ENCODE measurements at places on chromosomes 5 and 9.

DNA sequence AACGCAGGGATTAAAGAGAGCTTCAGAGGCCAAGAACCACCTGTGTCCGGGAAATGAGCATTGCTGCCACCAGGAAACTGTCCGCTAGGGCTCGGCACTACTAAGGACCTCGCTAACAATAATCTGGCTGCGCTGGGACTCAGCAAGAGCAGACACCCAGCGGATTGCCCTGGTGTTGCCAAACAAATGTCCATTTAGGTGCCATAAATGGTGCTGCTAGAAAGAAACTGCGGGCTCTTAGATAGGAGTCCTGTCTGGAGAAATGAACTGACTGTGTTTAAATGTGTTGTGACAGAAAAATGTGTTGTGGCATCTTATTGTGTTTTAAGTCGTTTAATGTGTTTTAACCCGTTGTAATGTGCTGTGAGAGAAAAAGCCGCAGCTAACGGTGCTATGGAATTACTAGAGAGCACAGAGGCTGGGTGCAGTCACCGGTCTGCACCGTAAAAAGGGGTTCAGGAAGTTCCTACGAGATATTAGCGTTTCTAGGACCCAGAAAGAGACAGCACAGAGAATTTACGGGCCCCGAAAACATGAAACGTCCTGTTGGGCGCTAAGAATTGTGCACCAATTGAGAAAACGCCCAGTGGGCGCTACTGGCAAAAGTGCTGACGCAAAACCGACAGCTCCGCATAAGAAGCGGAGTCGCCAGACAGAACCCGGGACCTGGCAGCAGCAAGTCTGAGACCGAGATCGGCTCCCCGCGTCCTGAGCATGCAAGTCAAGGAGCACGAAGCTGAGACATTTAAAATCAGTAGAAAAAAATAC is 90.6 kb downstream of the ANXA2R start:
- peaks cover 94% of the 10 kb centered on the region for H3K27me3 ChIP-seq
- peak; percentile 64 for DNase-seq
- H3K27ac ChIP-seq = no peak overlapping the region
- H3K4me1 ChIP-seq = peaks cover 19% of the 10 kb centered on the region
- no peaks in the 10 kb centered on the region for H3K36me3 ChIP-seq

GRCh38 chr5:159965031-159965837 is 43.7 kb upstream of the TTC1 start:
- peak; percentile 61 for DNase-seq
- peaks cover 5% of the 10 kb centered on the region for H3K4me1 ChIP-seq
- no peak overlapping the region for H3K27ac ChIP-seq
- no peaks in the 10 kb centered on the region for H3K36me3 ChIP-seq

DNA sequence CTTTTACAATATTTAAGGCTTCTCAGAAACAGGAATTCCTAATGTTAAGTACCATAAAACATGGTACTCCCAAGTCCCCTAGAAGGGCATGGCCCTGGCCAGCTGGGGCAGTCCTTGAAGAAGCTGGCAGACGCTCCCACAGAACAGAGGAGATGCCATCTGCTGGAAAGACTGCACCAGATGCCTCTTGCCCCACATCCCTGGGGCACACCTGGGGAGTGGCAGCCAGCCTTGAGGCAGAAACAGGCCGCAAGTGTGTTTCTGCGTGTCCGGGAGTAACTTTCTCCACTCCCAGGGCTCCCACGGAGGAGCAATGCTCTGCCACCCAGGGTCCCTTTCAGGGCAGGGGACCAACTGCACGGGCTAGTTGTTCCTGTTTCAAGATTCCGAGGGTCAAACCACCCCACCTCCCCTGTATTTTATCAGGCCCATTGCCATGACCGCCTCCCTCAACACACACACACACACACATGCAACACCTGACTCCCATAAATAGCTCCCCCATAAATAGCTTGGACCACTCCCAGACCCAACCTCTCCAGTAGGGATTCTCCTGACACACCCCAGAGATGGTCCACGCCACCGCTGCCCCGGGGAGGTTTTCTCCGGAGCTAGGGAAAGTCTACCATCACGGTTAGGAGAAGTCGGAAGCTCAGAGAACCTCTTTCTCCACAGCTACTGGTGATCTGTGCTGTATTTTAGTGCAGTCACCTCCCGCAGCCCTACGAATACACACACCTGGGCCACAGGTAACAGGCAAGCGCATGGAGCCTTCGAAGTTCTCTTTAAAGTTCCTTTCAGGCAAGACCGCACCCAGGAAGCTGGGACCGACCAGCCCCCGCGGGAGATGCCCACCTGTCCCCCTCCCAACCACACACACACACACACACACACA is 1.5 kb downstream of the SPOCK1 start:
- H3K27me3 ChIP-seq = peaks cover 12% of the 10 kb centered on the region
- H3K4me3 ChIP-seq = peak overlapping the region; percentile 35
- no peak for DNase-seq
- no peaks in the 10 kb centered on the region for H3K36me3 ChIP-seq
- no peak overlapping the region for H3K27ac ChIP-seq

DNA sequence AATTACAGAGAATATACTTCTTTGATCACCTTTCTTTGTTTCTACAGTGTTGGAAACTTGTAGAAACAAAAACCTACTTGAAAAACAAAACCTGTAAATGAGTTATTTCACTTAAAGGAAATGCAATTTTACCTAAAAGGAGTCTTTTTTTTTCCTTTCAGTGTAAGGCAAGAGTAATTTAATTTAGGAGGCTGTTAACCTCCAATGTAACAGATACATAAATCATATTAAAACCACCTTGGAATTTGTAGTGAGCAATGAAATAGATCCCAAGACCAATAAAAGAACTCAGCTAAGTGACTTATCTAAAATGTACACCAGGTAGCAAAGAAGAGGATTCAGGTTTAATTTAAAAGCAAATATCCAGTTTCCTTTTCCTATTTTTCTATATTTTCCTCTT is 524.8 kb downstream of the CSNK1G3 start:
- H3K27ac ChIP-seq = no peak overlapping the region
- DNase-seq = no peak
- no peak overlapping the region for H3K4me3 ChIP-seq
- H3K36me3 ChIP-seq = no peaks in the 10 kb centered on the region

DNA sequence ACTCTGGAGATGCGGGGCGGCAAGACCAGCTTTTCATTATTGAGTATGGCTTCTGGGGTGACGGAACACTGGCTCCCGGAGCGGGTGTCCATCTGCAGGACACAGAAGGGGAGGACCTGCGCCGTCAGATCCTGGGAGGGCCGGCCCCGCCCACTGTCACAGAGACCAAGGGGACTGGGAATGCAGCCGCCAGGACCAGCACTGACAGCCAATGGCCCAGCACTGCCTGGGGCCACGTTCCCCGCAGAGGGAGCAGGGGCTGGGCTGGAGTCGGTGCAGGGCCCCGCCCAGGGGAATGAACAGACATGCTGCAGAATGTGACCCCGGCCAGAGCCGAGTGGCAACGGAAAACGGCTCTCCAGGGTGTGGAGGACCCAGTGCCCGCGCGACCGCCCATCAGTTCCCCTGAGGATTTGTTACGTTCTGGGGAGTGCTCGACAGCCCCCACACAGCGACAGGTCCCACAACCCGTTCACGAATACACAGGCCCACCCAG is at the start of gene ZDHHC11:
Gene ZDHHC11, minus strand, starts transcription at position 476 of the 496 bp plus-strand sequence. Its CDS starts 384 bp downstream, at position 92.
- peaks cover 26% of the 10 kb centered on the region for H3K36me3 ChIP-seq
- no peak within 1 kb of the TSS for H3K4me3 ChIP-seq
- H3K27ac ChIP-seq = no peak within 1 kb of the TSS
- H3K27me3 ChIP-seq = no peaks in the 10 kb centered on the region
- DNase-seq = no peak

DNA sequence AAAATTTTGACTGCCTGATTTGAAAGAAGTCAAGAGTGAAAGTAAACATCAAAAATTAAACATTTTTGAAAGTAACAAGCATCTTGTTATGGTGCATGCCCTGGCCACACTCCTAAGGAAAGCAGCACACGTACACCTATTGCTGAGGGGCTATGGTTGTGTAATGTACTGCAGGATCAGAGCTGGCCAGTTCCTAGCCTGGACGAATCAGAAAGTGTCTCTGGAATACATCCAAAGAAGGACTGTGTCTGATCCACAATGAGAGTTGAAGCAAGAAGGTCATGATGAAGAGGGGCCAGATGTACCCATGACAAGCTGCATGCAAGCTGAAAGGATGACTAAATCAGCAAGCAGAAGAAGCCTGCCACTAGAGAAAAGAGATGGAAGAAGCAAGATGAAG is 618.2 kb downstream of the TLE1 start:
- no peaks in the 10 kb centered on the region for H3K36me3 ChIP-seq
- H3K4me1 ChIP-seq = no peaks in the 10 kb centered on the region
- H3K4me3 ChIP-seq = no peak overlapping the region

DNA sequence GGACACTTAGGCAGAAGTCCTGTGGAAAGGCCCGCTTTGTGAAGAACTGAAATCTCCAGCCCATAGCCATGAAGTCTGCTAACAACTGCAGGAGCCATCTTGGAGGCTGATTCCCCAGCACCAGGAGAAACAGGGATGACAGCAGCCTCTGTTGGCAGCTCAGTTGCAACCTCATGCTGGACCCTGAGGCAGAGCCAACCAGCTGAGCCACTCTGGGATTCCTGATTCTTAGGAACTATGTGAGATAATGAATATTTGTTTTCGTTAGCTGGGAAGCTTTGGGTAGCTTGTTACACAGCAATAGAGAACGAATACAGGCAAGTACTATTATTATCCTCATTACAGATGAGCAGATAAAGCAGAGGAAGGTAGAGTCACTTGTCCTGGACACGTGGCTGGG is 210.5 kb upstream of the ANKH start:
- no peaks in the 10 kb centered on the region for H3K27me3 ChIP-seq
- no peak for DNase-seq
- no peaks in the 10 kb centered on the region for H3K4me1 ChIP-seq
- no peak overlapping the region for H3K27ac ChIP-seq

DNA sequence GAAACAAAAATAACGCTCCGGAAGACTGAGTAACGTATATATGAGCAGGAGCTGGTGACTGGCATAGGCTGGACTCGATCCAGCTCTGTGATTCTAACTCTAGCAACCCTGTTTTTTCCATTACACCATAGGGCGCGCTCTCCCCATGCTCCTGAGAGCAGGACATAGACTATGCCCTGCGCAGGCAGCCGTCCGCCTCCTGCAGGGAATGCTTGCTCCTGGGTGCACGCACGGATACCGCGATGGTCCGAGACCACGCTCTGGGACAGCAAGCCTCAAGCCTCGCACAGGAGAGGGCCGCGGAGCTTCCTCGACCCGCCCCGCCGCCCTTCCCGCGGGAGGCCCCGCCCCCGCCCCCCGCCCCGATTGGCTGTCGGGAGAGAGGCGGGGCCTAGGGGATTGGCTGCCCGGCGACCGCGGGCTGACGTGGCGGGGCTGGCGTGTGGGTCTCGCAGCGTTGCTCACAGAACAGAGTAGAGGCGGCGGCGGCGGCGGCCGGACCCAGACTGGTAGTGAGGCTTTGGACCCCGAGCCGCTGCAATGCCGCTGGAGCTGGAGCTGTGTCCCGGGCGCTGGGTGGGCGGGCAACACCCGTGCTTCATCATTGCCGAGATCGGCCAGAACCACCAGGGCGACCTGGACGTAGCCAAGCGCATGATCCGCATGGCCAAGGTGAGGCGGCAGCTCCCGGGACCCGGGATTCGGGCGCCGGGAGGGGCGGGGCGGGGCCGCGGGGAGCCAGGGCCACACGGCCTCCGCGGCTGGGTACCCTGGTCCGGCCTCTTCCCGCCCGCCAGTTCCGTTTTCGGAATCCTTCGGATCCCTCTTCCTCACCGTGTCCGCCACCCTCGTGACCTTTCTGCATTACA is at the start of gene NANS:
Gene NANS, plus strand, starts transcription at position 464 of the 869 bp plus-strand sequence. Its CDS starts 77 bp downstream, at position 541.
- peak within 1 kb of the TSS; percentile 68 for H3K4me3 ChIP-seq
- peaks cover 8% of the 10 kb centered on the region for H3K36me3 ChIP-seq
- H3K4me1 ChIP-seq = peaks cover 11% of the 10 kb centered on the region
- H3K27me3 ChIP-seq = no peaks in the 10 kb centered on the region
- peak; percentile 96 for DNase-seq

DNA sequence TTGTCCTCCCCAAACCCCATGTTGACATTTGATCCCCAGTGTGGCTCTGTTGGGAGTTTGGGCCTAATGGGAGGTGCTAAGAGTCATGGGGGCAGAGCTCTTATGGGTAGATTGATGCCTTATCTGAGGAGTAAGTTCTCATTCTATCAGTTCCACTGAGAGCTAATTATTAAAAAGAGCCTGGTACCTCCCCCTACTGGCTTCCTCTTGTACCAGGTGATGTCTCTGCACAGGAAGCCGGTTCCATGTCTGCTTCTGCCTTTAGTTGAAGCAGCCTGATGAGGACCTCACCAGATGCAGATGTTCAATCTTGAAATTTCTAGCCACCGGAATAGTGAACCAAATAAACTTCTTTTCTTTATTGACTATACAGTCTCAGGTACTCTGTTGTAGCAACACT is 10.8 kb downstream of the GABRB2 start:
- H3K36me3 ChIP-seq = no peaks in the 10 kb centered on the region
- no peak overlapping the region for H3K4me3 ChIP-seq
- no peaks in the 10 kb centered on the region for H3K27me3 ChIP-seq
- H3K27ac ChIP-seq = no peak overlapping the region
- no peak for DNase-seq

DNA sequence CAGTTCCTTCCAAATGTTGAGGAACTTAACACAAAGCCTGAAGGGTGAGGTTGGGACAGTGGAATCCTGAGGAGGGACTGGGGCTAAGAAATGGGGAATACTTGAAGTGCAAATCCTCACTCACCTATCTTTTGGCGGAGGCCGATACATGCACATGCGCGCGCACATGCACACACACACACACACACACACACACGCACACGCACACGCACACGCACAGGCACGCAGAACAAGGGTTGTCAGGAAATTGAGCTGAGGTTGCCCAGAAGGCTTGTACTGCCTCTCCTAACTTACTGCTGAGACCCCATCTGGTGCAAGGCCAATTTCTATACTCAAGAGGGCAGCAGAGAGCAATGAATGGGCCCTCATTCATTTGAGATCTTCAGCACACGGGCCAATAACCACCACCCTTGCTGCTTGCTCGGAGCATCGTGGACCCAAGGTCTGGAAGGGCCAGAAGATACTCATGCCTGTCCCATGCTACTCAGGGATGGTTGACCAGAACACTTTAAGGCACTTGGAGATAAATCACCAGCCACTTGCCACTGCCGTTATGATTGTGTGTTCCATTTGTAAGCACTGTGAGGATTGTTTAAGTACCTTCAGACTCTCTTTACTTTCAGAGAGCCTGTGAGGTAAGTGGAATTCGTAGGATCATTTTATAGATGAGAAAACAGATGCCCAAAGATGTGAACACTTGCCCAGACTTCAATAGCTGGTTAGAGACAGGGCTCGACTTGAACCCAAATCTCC is 21.5 kb downstream of the BTF3 start:
- H3K27me3 ChIP-seq = no peaks in the 10 kb centered on the region
- H3K4me3 ChIP-seq = no peak overlapping the region
- no peaks in the 10 kb centered on the region for H3K36me3 ChIP-seq
- no peak overlapping the region for H3K27ac ChIP-seq
- H3K4me1 ChIP-seq = peaks cover 5% of the 10 kb centered on the region
- DNase-seq = peak; percentile 88

GRCh38 chr5:149822301-149822700 is 92.2 kb downstream of the PPARGC1B start:
- DNase-seq = no peak
- H3K27ac ChIP-seq = no peak overlapping the region
- peaks cover 13% of the 10 kb centered on the region for H3K36me3 ChIP-seq
- no peaks in the 10 kb centered on the region for H3K27me3 ChIP-seq
- no peak overlapping the region for H3K4me3 ChIP-seq
- peaks cover 30% of the 10 kb centered on the region for H3K4me1 ChIP-seq
